Caco-2 (cell line): ENCODE measurements at places on chromosomes 7 and 10. TPM values are rescaled to one million over a fixed set of nuclear protein-coding genes. Genes with fewer than 3 reads are reported as not detected.

DNA sequence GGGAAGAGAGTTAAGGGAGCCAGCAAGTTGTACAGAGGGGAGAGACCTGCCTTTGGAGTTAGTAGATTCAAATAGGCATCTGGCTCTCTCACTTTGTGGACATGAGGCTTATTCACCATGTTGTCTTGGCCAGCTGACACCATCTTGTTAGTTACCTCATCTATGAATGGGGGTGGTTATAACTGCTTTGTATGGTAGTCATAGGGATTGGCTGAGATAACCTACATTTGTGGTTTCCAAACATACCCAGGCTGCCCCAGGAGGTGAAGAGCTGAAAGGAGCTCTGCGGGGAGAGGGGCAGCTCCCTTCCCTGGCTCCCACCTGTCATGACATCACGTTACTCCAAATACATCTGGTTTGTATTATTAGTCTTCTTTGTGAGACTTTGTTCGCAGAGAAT is 393.3 kb upstream of the AUTS2 start:
- DNase-seq = no peak

GRCh38 chr10:122342293-122343134 is 32.0 kb upstream of the PLEKHA1 start:
- no peak for DNase-seq

GRCh38 chr10:3766046-3766756 is 18.8 kb downstream of the KLF6 start:
- DNase-seq = no peak

- DNase-seq = no peak
Observed at GRCh38 chr10:14684354-14684753, 90.3 kb downstream of the FAM107B start.

- no peak for DNase-seq
Observed at GRCh38 chr10:78894089-78894840, 174.5 kb upstream of the ZMIZ1 start.

DNA sequence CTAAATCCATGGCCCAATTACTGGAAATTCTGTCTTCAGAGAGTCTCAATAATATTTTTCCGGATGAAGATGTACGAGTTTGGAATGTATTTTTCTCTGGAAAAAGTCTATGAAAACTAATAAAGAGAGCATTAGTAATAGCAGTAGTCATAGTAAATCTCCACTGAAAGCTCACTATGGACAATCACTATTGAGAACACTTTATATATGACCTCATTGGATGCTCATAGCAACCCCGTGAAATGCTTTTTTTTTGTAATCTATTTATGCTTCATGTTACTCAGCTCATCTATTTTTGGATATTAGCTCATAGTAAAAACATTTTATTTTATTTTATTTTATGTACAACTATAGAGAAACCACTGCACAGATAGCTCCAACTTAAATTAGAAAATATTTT is 94.3 kb upstream of the MYO3A start:
- no peak for DNase-seq

The SMIM30 gene
- total RNA-seq = 29.8 and 29.9 TPM in 2 replicates

The NYAP1 gene
- total RNA-seq = 1.3 and 1.7 TPM in 2 replicates

The MRC1 gene
- total RNA-seq = 0.05 TPM in 2 replicates

The ABLIM1 gene
- 71.7 and 79.3 TPM in 2 replicates for total RNA-seq

The GNGT1 gene
- total RNA-seq = 0.54 and 0.97 TPM in 2 replicates
